Small intestine (tissue), 16 donors: ENCODE measurements at places on chromosomes 12 and 14.
A peak's percentile ranks its signal among the peaks of the same experiment; 100 is the strongest.

DNA sequence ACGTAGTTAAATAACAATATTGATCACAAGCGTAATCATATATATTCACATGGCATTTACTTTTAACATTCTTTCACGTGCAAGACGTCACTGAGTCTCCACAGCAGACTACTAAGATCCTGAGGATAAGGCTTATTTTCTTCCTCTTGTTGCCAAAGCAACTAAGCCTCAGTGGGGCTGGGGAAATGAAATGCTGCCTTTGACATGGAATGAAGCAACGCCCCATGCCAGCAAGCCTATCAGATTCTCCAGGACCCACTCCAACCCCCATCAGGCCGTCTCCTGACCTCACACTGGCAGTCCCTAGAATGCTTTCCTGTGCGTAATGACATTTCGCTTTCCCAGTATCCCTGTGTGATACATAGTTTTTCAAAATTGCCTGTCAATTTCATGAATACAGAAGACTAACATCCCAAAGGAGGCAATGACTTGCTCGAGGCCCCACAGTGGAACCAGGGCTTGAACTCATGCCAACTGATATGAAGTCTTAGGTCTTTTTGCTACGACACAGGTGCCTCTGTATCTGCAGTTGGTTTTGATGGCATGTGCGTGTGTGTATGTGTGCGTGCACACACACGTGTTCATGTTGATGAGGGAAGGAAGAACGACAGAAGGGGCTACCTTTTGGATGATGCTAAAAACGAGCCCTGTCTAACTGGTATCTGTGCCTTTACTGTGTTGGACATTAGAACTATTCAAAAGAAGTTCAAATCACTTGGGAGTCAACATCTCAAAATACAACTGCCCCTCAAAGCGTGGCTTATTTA lies 239.1 kb downstream of the VRK1 start:
- no peak for DNase-seq

- DNase-seq = peak; percentile 80
These were observed 26.7 kb upstream of the YBX3 start for GRCh38 chr12:10749700-10750384.

DNA sequence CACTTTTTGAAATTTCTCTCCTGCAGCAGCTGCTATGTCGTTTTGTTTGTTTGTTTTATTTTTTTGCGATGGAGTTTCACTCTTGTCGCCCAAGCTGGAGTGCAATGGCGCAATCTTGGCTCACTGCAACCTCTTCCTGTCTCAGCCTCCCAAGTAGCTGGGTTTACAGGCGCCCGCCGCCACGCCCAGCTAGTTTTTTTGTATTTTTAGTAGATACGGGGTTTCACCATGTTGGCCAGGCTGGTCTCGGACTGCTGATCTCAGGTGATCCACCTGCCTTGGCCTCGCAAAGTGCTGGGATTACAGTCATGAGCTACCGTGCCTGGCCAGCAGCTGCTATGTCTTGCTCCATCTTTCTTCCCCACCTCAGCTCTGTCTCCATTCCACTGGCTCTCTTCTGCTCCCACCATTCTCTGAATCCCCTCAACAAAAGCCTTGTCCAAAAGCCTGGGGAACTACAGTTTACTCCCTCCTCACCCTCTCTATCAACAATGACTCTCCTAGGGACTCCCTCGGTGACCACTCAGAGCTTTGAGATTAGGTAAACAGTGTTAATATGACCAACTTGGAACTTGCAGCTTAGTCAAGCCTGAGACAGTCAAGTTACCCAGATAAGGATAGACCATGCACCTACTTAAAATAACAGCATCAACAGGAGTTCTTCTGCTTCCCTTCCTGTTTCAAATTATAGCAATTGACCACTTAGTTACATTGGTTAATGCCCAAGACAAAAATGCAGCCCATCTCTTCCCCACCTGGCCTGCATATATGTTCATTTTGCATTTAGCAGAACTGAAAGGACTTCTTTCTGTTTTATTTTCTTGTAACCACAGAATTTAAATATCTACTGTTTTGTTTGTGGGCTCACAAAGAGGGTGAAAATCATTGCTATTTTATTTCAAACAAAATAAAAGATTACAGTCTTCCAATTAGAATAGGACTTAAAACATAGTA lies 189.0 kb upstream of the AMIGO2 start:
- no peak for DNase-seq

- no peak for DNase-seq
These were observed 79.3 kb downstream of the TESC start for GRCh38 chr12:117019866-117020265.

GRCh38 chr14:95494456-95494855 lies 22.0 kb downstream of the SYNE3 start:
- no peak for DNase-seq

- DNase-seq = no peak
These were observed 1756.2 kb upstream of the SEL1L start for GRCh38 chr14:83289896-83290295.

DNA sequence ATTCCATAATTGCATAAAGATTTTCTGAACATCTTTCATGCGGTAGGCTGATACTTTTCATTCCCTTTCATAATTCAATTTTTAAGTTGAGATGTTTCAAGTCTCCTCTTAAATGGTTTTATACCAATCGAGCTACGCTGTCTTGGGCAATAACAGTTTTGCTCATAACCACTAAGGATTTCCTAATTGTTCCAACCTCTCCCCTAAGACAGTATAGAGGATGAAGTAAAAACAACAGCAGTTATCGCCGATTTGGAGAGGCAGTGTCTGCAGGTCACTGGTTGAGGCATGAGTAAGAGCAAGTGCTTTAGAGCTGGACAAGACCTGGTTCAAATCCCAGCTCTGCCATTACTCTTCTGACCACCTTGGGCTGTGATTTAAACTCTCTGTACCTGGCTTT lies 6.9 kb upstream of the MED13L start:
- no peak for DNase-seq

DNA sequence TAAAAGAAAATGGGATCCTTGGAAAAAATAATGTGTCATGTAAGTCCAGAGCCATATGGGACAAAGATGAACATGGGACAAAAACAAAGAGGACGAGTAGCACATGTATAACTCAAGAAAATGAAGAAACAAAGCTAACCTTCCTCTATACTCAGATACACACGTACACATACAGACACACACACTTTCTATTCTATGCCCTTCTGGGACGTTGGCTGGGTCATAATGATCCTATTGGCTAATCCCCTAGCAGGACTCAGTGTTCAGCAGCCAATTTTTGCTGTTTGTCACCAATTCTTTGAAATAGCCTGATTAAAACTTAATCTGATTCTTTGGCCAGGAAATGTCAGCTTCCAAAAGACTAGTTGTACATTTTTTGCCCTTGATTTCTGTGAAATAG lies 189.4 kb upstream of the FOXG1 start:
- no peak for DNase-seq

GRCh38 chr14:37864861-37865718 lies 269.7 kb downstream of the TTC6 start:
- peak; percentile 11 for DNase-seq

- no peak for DNase-seq
These were observed 18.0 kb downstream of the RAP1B start for GRCh38 chr12:68628698-68629097.

GRCh38 chr12:55996201-55996714 lies 818 bp upstream of the SUOX start:
- peak; percentile 79 for DNase-seq

- no peak for DNase-seq
These were observed 111.1 kb upstream of the CCDC175 start for GRCh38 chr14:59687663-59688062.

GRCh38 chr12:115245020-115245419 lies 561.0 kb upstream of the TBX3 start:
- no peak for DNase-seq

- no peak for DNase-seq
These were observed 72.0 kb downstream of the FOS start for GRCh38 chr14:75350505-75351060.

GRCh38 chr14:102557434-102558226 lies 34.8 kb upstream of the RCOR1 start:
- DNase-seq = no peak

DNA sequence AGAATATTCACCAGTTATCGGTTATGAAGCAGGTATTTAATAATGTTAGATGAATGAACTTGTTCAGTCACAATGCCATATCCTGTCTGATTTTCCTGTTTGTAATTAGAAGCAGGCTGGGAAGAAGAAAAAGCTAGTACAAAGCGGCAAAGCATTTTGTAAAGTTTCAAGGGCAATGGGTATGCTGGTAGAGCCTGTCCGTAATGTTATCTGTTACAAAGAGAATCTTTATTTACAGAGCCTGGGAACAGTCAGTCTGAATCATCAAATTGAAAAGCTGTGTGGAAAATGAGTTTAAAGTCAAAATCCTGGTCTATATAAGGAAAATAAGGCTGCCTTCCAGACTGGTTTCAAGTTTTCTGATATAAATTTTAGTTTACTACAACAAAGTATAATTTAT lies 40.5 kb downstream of the PARP11 start:
- no peak for DNase-seq

DNA sequence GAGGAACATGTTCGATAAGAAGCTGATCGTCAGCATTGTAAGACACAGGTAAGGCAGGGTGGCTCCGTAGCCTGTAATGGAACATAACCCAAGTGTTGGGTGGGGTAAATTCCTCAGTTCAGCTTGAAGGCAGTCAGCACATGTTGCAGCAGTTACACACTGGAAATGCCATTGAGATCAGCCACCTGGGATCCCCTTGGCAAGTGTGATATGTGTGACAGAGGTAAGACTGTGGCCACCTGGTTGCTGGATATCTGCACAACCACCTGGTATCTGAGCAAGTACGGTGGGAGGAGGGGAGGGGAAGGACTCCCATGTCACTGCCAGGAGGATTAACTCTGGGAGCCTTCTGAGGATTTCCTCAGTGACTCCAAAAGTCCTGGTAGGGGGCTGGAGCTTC lies 158.0 kb upstream of the CAND1 start:
- DNase-seq = peak; percentile 1

GRCh38 chr14:72945356-72946027 lies 19.2 kb downstream of the DCAF4 start:
- DNase-seq = no peak

DNA sequence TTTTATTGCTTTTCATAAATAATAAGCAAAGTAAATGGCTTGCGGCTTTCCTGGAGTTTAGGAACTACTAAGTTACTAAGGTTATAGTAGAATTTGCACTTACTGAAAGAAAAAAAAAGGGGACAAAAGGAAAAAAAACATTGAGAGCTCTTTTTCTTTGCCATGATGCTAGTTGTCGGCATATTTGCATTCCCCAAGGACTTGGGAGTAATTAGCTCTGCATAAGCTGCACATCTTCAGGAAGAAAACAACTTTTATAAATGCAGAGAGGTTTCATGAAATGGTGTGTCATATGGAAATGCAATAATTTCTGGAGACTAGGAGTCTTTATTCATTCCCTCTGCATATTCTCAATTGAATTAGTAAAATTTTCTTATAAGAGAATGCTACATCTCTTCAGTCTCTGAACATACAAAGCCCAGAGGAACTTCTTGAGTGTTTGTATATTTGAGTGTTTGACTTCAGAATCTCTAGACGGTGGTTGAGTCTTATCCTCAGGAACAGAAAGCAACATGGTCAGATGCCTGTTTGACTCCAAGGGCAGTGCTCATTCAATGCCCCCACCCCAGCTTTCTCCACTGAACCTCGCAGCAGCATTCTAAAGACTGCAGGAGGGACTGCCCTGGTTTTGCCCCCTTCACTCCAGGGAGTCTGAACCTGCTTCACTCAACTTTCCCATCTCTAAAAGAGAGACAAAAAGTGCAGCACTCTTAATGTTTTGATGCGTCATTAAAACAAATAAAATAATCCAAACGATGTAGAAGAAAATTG lies 158.9 kb upstream of the EEA1 start:
- no peak for DNase-seq

- DNase-seq = no peak
These were observed 12.9 kb downstream of the GLRX5 start for GRCh38 chr14:95547626-95548327.

DNA sequence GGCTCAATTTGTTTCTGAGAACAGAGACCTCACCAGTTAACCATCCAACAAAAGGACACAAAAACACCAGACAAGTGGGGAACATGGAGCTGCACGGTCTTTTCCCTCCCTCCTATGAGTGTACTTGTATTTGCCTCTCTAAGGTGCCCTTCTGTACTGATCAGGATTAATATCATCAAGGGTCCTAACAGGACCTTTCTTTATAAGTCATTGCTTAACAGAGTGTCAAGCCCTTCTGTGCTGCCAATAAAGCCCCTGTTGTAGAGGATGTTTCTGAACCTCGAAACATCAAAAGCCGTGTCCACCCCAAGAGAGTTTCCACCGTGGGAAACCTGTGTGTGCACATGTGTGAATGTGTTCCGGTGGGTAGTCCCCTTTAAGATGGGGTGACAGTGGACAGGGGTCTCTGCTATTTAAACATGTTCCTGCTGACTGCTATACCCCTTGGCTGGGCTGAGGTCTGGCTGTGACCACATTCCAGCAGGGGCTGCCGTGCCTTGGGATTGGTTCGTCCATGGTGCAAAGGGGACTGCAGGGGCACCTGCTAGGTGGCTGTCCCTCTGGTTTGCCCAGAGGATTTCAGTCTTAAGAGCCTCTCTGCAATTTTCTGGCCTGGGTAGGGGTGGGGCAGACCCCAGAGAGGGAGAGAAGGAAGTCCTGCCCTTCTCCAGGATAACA lies 6.0 kb downstream of the ESRRB start:
- DNase-seq = no peak

DNA sequence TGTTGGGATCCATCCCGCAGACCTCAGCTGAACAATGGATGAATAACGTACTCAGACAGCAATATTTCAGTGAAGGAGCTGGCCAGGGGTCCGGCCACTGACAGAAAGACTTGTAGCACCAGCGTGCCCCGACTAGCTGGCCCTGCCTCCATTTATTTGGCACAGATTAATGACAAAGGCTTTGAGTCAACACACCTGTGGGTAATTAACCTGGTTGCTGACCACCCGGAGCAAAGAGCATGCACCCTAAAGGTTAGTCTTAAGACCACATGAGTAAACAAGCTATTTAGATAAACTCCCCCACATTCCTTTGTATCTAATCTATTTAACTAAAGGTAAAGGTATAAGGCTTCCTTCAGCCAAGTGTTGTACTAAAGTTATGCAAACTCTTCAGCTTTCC lies 868.6 kb downstream of the LRFN5 start:
- DNase-seq = no peak

DNA sequence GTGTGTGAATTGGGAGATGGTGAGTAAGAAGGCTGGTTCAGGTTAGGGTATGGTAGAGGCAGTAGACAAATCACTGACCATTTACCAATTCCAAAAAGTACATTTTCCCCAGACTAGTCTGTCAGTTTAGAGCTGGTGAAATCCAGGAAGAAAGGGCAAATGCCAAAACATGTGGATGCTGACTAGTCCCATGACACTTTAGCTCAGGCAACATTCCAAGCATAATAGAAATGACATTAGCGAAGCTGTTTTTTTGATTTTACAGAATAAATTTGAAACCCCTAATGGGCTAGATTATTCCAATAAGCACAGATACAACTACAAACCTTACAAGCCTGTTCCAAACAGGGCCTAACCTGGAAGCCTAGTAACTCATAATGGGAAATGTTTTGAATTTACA lies 884.2 kb downstream of the FLRT2 start:
- no peak for DNase-seq
